Neural crest cell (in vitro differentiated cells): ENCODE measurements at places on chromosomes 3 and 15.

GRCh38 chr15:80418892-80419537, 14.8 kb downstream of the ARNT2 start:
- peak; percentile 9 for DNase-seq

GRCh38 chr15:75161917-75162414, 39.7 kb upstream of the C15orf39 start:
- DNase-seq: no peak

DNA sequence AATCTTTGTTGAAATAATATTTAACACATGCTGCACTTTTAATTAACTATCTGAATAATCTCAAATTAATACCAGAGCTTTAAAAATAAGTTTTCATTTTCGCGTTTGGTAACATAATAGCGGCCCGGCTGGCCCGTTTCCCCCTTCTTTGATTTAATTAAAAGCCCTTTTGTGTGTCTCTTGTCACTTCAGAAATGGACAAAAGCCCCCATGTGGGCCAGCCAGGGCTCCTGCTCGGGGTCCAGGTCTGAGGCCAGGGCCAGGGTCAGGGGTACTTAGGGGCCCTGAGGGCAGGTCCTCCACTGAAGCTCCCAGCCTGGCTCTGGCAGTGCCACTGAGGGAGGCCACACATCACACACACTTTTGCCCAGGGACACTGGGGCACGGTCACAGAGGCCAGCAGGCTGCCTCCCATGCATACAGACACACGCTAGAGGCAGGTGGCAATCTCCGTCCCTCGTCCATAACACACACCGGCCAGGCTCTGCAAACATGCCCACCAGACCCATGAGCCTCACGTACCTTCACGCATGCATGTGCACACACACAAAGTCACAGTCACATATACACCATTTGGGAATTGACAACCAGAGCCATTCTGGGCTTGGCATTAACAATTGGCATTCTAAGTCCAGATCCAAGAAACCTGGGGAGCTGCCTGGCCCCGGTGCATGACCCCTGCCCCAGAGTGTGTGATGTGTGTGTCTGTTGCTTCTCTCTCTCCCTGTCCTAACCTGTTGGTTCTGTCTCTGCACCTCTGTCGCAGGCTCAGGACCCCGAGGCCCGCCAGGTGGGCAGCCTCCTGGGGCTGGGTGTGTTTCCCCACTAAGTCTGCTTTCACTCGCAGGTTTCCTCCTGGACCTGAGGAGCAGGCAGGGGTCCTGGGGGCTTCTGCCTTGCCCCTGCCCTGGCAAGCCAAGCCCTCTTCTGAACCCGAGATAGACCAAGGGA, 38.5 kb downstream of the DNAJB8 start:
- no peak for DNase-seq

GRCh38 chr15:63114465-63114864, 7.2 kb upstream of the LACTB start:
- DNase-seq: no peak

DNA sequence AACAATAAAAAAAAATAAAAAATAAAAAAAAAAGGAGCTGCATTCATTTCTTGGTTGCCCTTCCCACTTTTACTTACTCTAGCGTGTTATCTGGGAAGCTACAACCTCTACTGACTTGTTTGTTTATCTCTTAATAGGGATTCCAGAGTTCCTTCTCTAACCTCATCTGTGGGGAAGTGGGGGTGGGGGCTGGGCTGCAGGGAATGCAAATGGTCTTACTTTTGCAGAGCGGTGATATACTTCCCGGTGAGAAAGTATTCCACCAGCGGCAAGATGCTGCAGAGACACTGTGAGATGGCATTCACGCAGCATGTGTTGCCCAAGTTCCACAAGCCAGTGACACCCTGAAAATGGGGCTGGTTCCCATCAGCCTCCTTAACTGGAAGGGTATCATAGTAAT, 2.1 kb downstream of the USP50 start:
- DNase-seq: no peak

DNA sequence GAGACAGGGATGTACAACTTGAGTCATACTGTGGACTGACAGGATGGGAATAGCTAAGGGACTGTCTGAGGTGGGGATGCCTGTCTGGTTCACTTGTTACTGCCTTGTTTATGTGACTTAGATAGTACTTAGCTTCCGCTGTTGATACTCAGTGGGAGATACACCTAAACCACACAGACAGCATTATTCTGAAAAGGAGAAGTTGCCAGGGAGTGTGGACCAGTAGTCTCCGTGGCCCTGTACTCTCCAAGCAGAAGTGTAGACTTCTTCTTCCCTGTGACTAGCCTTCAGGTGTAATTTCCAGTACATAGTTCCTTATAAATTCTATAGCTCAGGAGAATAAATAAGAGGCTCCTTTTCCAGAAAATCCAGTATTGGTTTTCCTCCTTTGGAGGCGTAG, 5.1 kb downstream of the HIGD2B start:
- no peak for DNase-seq

GRCh38 chr3:76222201-76222600, 436.9 kb upstream of the ZNF717 start:
- no peak for DNase-seq

DNA sequence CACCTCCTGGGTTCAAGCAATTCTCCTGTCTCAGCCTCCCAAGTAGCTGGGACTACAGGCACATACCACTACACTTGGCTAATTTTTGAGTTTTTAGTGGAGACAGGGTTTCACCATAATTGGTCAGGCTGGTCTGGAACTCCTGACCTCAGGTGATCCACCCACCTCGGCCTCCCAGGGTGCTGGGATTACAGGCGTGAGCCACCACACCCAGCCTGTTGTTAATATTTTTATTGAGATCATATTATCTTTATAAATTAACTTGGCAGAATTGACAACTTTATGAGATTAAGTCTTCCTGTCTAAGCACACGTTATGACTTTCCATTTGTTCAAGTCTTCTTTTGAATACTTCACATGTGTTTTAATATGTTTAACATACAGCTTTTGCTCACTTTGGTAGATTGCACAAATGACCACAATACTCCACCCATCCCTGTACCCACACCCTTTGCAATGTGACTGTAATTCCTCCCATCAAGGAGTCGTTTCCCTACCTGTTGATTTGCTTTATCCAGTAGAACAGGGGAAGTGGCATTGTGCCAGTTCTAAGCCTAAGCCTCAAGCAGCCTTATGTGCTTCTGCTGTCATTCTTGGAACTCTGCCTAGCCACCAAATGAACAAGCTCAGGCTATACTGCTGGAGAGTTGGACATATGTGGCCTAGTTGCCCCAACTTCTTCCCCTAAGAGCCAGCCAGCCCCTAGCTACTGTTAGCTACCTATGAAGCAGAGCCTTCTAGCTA, 8.2 kb downstream of the XYLB start:
- DNase-seq: no peak

- no peak for DNase-seq
Measured at GRCh38 chr15:85950101-85950500, 129.6 kb upstream of the AGBL1 start.

GRCh38 chr15:40854161-40854560, 10.3 kb downstream of the SPINT1 start:
- DNase-seq: no peak

- no peak for DNase-seq
Measured at GRCh38 chr3:52143156-52143555, 11.1 kb downstream of the POC1A start.

DNA sequence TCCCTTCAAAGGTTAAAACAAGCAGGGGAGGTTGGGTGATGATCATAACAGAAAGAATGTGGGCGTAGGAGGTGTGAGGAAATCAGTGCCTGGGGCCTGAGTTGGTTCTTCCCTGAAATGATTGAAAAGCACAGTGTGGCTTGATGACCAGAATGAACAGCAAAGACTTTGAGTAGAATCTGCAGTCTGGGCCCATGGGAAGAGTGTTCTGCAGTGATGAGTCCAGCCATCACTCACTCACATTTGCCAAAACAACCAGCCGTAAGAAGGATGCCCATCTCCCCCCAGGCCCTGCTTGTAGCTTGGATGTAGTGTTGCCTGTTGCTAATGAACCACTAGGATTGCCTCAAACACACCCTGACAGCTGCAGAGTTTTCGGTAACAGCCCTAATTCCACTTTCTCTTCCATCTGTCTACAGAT, 67.9 kb downstream of the VGLL3 start:
- DNase-seq: no peak

DNA sequence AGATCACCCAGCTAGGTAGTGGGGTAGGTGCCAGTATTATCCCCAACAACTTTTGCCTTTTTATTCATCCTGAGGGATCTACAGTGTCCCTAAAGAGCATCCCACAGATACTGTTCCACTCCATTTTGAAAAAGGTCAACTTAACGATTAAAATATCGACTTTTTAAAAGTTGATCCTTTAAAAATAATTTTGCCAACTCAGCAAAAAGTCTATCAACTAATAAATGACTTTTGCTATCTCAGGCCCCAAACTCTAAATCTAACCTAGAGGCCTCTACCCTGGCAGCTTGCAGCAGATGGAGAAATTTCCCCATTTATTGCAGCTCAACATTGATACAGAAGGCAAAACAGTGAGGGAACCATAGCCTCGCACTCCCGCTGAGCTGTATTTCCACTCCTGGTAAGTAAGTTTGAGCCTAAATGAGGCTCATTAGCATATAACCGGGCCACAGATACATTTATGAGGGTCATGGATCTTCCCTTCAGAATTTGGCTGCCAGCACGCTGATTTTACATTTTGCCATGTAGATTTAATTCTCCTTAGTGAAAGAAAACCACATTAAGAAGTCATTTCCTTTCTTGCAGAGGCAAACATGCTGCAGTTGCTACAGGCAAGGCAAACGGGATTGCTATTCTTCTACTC, 704.1 kb upstream of the CFAP20DC start:
- no peak for DNase-seq

DNA sequence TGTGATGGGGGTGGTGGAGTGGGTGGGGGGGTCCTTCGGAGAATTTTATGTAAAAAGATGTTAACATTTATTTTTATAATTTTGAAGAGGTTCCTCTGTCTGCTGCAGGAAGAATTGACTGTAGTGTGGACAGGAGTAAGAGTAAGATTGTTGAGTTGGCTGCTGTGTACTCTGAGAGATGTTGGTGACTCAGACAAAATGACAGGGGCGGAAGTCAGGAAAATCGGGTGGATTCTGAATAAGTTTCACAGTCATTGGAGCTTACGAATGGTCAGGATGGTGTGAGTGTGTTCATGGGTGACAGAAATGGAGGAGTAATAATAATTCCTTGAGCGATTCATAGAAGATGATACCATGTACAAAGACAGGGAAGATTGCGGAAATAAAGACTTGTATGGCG, 420.0 kb downstream of the ROBO2 start:
- DNase-seq: no peak

DNA sequence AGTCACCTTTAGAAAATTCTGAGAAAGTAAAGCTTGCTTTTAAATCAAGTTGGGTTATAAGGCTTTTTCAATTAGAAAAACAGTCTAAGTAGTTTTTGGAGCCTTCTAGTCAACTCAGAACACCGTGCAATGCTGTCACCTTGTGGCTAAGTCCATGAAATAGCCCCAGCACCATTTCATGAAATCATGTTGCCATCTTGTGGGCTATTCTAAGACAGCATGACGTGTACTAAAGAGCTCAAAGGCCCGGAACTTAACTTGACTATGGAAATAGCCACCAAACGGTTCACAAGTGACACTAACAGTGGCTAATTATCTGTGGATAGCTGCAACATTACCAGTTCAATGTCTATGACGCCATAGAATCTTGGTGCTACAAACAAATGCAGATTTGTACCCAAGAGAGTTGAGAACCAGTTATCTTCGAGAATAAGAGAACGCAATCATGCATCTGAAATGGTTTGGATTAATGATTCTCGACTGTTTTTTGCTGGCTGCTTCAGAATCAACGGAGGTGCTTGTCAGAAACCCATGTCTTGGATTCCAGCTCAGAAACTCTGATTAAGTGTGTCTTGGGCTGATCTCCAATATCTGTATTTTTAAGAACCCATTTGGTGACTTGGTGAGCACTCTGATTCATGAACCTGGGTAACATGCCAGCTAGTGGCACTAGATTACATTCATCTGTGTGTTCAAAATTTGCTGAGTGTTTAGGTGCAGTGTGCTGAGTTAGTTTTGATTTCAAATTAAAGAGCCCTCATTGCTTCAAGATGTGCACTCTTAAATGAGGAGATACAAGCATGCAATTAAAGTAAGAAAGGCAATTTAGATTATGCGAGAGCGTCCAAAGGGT, 111.2 kb upstream of the MCTP2 start:
- peak; percentile 51 for DNase-seq

DNA sequence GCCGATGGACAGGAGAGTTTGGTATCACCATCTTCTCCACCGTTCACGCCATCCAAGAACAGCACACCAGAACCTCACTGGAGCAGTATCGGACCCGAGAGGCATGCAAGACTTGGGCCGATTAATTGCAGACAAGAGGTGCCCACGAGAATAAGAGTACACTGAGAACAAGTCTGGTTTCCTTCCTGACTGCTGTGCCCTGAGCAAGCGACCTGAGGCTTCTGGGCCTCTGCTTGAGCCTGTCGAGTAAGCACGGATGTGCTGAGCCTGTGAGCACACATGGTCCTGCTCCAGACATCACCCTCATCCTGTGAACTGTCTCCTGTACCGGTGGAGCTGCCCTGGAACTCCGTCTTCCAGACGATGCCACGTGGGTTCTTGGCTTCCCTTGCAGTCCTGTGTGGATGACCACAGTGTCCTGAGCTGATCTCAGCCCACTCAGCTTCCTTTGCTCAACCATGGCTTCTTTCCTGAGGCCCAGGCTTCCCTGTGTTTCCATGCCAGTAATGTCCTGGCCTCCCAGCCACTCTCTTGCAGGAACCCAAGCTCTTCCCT, 34.3 kb upstream of the SNRPA1 start:
- DNase-seq: no peak

- no peak for DNase-seq
Measured at GRCh38 chr3:153669527-153669926, 451.7 kb upstream of the ARHGEF26 start.

DNA sequence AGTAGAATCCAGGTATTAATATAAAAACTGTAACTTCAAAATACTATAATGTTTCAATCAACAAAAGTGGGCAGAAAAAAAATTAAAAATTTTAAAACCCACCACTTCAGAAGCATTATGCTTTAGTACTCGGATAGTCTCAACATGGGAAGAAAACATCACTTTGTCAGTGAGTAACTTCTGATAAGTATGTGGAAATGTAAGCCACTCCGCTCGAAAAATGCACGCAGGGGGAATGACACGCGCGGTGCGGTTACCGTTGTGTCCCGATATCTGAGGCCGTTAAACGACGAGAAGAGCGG, 656 bp downstream of the NGLY1 start:
- no peak for DNase-seq
